ENCODE measurements at places on chromosomes 2 and 18. TPM values are rescaled to one million over a fixed set of nuclear protein-coding genes. Genes with fewer than 3 reads are reported as not detected.

DNA sequence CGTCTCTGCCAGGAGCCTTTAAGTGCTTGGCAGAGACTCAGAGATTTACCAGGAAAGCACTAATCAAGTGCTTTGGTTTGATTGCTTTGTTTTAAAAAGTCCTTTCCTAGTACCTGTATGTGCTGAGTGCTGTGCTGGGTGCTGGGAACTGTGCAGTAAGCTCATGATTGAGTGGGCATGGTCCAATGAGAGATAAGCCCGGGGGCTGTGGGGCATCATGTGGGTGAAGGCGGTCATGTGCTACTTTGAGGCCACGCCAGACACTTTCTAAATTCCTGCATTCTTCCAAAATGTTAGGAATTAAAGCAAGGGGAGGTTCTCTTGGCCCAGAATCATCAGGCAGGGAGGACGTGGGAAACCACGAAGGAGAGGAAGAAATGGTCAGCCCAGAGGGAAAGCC is 109.0 kb downstream of the ACAA2 start:
- H3K27me3 ChIP-seq: no peaks in the 10 kb centered on the region
- no peaks in the 10 kb centered on the region for H3K36me3 ChIP-seq
- no peak for DNase-seq
- no peak overlapping the region for H3K4me3 ChIP-seq
- H3K4me1 ChIP-seq: no peaks in the 10 kb centered on the region
- H3K27ac ChIP-seq: no peak overlapping the region

DNA sequence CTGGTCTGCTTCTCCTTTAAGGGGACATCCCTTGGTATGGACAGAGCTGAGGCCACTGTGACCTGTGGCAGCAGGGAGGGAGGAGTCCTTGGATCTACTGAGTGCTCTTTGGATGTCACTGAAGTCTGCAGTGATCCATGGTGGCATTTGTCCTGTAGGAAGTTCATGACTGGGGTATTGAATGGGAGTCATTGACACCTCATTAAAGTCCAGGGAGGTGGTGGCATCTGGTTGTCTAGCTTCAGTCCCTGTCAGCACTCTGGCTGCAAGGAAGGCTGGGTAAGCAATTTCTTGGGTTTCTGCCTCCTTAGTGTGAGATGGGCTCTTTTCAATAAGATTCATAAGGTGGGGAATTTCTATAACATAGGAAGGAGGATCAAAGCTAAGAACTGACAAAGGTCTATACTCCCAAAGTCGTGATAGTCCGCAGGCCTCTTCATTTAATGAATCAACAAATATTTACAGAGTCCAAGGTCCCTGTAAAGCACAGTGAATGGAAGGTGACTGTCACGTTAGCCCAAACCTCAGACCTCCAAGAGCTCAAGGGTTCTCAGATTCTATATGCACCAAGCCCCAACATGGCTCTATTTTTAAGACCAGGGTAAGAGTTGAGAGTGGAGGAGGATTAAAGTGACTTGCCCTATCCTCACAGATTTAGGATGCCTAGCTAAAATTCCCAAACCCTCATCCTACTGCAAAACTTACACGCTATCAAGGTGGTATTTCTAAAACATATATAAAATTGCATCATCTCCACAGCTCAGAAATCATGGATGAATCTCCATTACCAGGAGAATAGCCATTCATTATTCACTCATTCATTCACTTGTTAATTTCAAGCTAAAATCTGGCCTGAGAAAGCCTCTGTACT is 40.2 kb downstream of the THNSL2 start:
- no peak overlapping the region for H3K4me3 ChIP-seq
- H3K4me1 ChIP-seq: peaks cover 4% of the 10 kb centered on the region
- H3K27me3 ChIP-seq: no peaks in the 10 kb centered on the region
- DNase-seq: no peak
- no peaks in the 10 kb centered on the region for H3K36me3 ChIP-seq

Gene SULT1C4
- total RNA-seq: 2.1 TPM

GRCh38 chr2:72292433-72292832 is 144.8 kb upstream of the CYP26B1 start:
- no peaks in the 10 kb centered on the region for H3K27me3 ChIP-seq
- H3K4me1 ChIP-seq: no peaks in the 10 kb centered on the region
- no peak overlapping the region for H3K4me3 ChIP-seq
- no peak for DNase-seq

DNA sequence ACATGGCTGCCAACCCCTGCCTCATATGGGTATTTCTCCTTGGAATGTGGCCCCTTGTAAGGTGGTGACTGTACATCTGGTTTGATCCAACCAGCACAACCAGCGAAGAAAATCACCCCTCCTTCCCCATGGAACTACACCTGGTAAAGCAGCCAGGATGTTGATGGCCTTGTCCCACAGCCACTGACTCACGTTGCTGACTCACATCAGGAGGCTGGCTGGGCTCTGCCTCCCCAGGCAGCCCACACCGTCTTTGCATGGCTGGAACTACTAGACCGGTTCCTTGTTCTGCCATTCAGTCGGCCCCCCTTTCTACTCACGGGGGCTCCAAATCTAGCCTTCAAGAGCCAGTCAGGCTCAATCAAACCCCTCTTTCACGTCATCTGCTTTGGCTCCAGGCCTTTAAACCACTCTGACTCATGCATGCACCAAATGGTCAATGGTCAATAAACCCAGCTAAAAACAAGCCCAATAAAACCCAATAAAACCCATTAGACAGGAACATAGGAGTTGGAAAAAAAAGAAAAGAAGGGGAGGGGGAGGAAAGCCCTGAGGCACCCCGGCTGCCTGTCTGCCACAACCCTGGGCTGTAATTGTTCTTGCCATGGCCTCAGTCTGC is 114.8 kb downstream of the PLB1 start:
- no peak overlapping the region for H3K4me3 ChIP-seq
- H3K36me3 ChIP-seq: no peaks in the 10 kb centered on the region
- no peaks in the 10 kb centered on the region for H3K4me1 ChIP-seq
- DNase-seq: no peak
